Stimulated activated CD4-positive, alpha-beta T cell treated with anti-CD3 and anti-CD28 coated beads, Interleukin-15, amount 100 ng/mL, for 24 hours (primary cell): ENCODE measurements at places on chromosomes 16 and 17.

DNA sequence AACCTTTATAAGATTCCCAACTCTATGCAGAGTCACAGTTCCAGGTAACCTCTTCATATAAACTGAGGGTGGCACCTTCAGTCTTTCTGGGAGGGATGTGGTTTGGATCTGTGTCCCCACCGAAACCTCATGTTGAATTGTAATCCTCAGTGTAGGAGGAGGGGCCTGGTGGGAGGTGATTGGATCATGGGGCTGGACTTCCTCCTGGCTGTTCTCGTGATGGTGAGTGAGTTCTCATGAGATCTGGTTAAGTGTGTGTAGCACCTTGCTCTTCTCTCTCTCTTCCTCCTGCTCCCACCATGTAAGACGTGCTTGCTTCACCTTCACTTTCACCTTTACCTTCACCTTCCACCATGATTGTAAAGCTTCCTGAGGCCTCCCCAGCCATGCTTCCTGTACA is 30.5 kb downstream of the HS3ST2 start:
- no peak for DNase-seq

DNA sequence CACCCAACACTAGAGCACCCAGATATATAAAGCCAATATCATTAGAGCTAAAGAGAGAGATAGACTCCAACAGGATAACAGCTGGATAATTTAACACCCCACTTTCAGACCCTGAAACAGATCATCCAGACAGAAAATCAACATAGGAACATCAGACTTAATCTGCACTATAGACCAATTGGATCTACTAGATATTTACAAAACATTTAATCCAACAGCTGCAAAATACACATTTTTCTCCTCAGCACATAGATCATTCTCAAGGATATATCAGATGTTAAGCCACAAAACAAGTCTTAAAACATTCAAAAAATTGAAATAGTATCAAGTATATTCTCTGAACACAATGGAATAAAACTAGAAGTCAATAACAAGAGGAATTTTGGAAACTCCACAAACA is 4.1 kb upstream of the CCL13 start:
- DNase-seq, result no peak

DNA sequence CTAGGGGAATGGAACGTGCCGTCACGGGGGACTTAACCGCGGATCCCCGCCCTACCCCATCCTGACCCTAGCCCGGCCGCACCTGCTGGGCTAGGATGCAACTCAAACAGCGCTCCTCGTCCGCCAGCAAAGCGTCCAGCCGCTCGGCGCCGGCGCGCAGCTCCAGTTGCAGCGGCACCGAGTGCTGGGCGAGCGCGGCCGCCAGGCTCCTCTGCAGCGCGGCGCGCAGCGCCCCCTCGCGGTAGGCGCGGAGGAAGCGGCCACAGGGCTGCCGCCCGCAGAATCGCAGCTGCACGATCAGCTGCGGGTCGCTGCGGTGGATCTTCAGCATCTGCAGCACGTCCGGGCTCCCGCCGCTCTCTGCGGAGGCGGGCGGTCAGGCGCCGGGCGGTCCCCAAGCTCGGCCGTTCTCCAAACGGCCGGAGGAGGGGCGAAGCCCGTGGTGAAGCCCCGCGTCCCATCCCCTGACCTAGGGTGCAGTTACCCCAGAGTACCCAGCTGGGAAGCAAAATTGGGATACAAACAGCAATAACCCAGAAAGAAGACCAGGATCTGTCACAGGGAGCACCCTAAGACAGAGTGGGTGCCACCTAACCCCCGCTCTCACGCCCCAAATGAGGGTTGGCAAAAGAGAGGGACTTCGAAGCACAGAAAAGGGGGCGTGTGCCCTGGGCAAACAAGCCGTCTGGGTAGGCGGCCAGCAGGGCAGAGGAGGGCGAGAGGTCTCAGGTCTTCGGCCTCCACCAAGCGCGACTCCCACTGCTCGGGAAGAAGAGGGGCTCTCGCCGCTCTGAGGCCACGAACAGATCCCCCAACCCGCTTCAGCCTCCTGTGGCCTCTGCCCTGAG is 4.2 kb downstream of the TRADD start:
- DNase-seq, result peak; percentile 85

GRCh38 chr16:74743668-74744299 is 30.8 kb downstream of the FA2H start:
- DNase-seq, result no peak

GRCh38 chr17:9205520-9206409 is 184.5 kb downstream of the NTN1 start:
- DNase-seq, result no peak

DNA sequence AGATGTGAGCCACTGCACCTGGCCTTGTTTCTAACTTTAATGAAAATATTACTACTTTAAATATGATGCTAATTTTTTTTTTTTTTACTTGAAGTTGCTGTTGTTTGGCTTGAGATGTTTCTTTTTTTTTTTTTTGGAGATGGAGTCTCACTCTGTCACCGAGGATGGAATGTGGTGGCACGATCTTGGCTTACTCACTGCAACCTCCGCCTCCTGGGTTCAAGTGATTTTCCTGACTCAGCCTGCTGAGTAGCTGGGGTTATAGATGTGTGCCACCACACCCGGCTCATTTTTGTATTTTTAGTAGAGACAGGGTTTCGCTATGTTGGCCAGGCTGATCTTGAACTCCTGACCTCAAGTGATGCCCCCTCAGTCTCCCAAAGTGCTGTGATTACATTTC is 23.6 kb downstream of the IGSF6 start:
- DNase-seq, result no peak

- peak; percentile 78 for DNase-seq
Measured at GRCh38 chr17:29292992-29293889, 707 bp downstream of the NUFIP2 start.

- DNase-seq, result no peak
Measured at GRCh38 chr17:18987862-18988545, 16.6 kb downstream of the FAM83G start.

GRCh38 chr17:65057531-65058090 is 1.1 kb upstream of the GNA13 start:
- no peak for DNase-seq

DNA sequence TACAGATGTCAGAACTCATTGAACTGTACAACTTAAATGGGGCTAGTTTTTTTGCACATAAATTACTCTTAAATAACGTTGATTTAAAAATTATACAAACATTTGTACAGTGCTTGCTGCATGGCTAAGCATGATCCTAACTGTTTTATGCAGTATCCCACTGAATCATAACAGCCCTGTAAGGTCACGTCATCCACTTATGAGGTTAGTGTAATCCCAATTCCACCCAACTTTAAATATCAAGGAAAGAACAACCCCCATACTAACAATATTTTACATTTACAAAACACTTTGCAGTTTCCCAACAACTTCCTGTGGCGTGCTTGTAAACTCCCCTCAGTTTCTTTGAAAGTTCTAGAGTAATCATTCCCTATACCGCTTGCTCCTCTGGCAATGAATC is 190.1 kb upstream of the SALL1 start:
- DNase-seq, result no peak

DNA sequence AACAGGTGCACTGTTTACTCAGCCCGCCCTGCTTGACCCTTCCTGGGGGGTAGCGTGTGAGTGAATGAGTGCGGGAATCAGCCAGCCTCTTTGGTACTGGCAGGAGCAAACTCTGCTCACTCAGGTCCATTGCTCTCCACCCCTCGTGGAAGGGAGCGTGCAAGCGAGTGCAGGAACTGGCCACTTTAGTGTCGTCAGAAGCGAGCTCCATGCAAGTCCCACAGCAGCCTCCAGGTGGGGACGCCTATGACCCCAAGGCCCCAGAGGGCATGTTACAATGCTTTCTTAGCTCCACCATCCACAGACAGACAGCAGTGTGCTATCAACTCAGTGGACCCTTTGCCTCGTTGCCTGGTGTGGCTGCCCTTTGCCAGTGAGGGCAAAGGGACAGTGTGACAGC is 1025.1 kb upstream of the CDH8 start:
- no peak for DNase-seq
